ENCODE measurements at places on chromosomes 1 and 21.

DNA sequence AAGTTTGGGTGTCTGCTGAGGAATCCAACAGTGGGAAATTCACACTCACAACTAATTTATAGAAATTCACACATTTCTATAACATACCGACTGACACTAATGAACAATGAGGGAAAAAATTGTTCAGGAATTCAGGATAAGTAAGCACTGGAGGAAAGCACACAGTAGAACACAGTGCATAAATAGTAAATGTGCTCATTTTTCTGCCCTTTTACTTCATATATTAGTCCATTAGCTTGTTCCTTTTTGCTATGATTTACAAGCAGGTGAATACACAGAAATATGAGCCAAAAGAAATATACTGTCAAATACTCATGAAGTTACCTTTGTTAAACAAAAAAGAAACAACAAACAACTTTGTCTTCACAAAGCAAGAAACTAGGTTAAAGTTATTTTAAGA lies 11.3 kb downstream of the NRIP1 start:
- no peak for DNase-seq

DNA sequence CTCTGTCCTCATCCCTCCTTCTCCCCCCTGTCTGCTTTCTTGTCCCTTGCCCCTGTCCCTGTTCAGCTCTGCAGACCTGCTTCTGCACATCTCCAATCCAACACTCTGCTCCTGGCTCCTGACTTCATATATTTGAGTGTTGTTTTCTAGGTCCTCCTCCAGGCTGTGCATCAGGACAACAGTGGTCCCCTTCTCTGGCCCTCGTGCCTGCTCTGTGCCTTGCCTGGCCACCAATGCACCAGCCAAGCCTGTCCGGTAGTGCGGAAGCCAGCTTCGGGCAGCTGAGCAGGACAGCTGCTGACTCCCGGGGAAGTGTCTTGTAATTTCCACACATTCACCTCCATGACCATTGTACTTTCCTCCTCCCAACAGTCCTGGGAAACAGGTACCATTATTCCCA lies 203.4 kb upstream of the RAB4A start:
- no peak for DNase-seq

DNA sequence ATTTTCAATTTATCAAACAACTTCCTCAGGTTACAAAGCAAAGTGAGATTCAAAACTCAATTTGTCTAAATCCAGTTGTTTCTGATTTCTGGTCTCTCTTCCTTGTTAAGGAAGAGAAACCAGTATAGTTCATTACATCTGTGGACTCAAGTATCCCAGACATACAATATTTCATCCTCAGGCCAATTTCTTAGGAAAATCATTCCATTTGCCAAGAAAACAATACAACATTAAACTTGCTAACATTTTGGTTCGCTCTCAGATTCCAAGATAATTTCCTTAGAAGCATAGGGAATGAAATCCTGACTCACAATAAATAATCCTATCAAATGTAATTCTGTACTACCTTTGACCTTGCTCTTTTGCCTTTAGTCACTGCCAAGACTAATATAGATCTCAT lies 11.2 kb upstream of the TTLL7 start:
- no peak for DNase-seq

- DNase-seq: no peak
Observed at GRCh38 chr1:185312361-185313138, 4.5 kb downstream of the IVNS1ABP start.

DNA sequence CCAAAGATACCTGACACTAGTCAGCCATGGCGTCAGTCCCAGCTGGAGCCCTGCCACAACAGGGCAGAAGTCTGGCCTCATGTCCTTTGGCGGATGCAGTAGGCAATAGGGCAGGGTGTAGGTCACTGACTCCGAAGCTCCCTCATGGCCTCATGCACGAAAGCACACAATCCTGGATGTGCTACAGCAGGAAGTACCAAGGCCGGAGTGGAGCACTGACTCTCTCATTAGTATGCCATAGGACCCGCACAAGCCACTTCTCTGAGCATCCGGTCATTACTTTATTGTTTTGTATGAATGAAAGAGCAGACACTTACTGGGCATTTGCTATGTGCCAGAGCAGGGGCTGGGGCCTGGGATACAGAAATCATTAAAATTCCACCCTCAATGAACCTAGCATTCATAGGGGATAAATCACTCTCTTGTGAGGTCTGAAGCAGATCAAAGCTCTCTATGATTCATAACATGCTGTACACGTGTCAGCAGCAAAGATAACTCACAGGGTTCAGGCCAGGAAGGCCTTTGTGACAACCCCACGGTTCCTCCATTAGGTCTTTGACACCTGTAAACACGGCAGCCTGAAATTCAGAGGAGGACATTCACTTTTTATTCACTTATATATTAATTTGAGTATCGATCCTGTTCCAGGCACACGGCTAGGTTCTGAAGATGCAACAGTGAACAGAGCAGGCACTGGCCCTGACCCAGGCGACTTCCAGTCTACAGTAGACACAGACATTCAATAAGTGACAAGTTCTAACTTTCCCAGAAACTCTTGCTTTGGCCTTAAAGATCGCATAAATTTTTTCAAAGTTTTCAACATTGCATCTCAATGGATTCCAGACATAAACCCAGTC lies 357.9 kb upstream of the USP24 start:
- no peak for DNase-seq
